Brain (organoid and tissue), 16 donors: ENCODE measurements at places on chromosomes 13 and 19.
A peak's percentile ranks its signal among the peaks of the same experiment; 100 is the strongest.

- peak; percentile 100 for DNase-seq
Observed at GRCh38 chr19:57578487-57579205, at the start of gene ZNF416. Gene ZNF416 (minus strand): TSS chr19:57578911. CDS start chr19:57578704, 207 bp downstream.

DNA sequence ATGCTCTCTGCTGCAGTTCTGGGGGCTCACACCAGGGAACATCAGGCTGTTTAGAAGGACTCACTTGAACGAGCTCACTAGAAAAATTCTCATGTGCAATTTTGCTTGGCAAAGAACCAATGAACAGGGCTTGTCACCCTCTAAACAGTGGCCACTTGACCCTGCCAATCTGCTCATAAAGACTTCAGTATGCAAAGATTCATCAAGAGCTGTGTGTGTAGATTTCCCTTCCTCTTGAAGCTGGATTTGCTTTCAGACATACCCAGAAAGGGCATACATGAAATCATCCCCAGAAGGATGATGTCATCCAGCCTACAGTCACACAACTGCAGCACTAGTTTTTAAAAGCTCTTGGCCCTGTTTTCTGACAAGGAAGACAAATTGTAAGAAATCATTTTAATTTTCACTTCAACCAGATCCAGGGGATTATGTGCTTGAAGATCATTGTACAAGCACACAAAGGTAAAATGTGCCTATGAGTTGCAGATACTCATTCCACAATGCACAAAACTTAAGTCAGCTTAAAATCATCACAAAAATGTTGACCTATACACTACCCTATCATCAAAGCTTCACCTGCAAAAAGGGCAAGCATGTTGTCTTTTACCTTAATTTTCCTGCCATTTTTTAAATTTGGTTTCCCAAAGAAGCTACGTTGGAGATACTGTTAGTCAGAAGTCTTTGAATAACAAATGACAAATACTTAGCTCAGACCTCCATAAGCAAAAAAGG, 5.2 kb upstream of the STK24 start:
- DNase-seq, result peak; percentile 68

GRCh38 chr19:39399668-39400050, 7.0 kb upstream of the ZFP36 start:
- no peak for DNase-seq

DNA sequence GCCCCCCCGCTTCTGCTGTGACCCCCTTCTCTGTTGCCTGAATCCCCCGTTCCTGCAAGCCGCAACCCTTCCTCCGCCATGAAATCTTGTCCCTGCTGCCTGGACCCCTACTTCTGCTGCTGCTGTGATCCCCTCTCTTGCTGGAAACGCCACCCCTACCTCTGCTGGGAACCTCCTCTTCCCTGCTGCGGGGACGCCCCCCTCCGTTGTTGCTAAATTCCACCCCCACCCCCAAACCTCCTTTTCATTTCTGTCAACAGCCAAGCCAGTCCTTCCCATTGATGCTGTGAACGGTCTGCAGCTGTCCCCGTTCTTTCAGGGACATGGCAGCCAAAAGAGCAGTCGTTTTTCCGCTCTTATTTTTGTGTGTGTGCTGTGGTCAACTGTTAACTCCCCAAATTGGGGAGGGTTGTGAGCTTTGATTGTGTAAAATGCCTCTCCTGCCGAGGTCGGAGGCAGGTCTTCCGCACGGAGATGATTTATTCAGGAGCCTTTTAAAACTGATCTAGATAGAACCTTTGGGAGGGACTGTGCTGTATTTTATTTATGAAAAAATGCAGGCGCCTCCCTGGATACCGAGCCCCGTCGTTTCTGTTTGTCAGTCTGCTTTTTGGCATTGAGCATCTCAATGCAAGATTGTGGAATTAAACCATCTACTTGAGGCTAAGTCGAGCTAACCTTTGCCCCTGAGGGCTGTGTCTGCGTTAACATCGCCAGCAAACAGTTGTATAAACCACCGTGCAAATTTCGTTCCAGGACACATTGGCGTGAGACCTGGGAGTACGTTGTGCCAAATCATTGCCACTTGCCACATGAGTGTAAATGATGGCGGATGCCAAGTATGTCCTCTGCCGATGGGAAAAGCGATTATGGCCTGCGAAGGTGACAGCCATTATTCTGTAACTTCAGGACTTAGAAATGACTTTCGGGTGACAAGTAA, 27.9 kb upstream of the NDUFS7 start:
- peak; percentile 82 for DNase-seq
